ENCODE measurements at places on chromosomes 11 and 22. TPM values are rescaled to one million over a fixed set of nuclear protein-coding genes. Genes with fewer than 3 reads are reported as not detected.

DEFB108B gene
- not detected for total RNA-seq

APLNR gene
- 6.9 TPM for total RNA-seq

DGAT2 gene
- total RNA-seq = 2.8 TPM

HTR3B gene
- total RNA-seq = not detected

GLYATL1 gene
- 0.94 TPM for total RNA-seq

SLC22A6 gene
- 1.3 TPM for total RNA-seq

ZNRF3 gene
- 9.1 TPM for total RNA-seq

Measured in parietal lobe (tissue), 2 donors.